ENCODE measurements at places on chromosomes 6 and 20.

DNA sequence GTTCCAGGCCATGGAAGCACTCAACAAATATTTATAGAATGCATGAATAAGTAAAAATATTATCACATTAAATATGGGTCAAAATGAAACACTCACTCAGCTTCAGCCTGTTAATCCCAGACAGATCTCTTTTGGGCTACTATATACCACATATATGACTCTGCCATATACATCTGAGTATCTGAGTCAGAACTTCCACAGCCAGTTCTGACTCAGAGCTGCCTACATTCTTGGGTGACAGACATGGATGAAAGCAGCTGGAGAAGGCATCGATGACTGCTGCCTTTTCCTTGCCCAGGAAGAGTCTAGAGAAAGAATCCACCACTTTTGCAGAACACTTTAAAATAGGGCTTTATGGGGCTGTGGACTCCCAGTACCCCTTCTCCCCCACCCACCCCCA lies 11.5 kb upstream of the PDYN start:
- DNase-seq, result no peak

GRCh38 chr20:31969991-31970390 lies 2.0 kb downstream of the XKR7 start:
- DNase-seq, result no peak

GRCh38 chr6:129713806-129714333 lies 3.9 kb upstream of the ARHGAP18 start:
- no peak for DNase-seq

GRCh38 chr6:100462706-100463629 lies 1.8 kb downstream of the SIM1 start:
- DNase-seq, result no peak

DNA sequence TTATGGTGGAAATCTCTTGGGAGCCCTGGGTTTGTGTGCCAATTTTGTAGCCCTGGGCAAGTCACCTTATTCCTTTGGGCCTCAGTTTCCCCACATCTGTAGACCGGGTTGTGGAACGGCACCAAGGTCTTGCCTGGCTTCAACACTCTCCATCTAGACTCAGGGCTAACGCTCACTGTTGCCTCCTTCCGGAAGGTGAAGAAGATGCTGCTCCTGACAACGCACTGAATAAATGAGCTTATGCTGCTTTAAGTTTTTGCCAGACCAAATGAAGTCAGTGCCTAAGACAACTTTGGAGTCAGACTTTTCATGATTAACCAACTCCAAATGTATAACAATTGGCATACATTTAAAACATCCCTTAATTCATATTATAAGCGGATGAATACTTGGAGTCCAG lies 53.1 kb downstream of the PSMG4 start:
- DNase-seq, result no peak

DNA sequence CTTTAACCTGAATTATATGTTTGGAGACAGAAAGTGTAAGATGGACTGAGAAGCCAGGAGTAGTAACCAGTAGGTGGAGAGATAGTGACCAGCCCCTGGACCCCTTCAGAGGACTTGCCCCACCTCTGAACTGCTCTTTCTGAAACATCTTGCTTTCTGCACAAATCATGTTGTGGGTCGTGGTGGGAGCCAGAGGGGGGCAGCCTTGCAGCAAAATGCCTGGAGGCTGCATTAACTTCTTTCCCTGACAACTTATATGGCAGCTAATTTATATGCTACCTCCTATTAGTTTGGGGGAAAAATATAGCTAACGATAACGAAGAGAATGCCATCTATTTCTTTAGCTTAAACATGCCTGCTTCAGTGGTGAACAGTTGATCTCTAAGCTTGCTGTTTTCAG lies 859.8 kb downstream of the MAFB start:
- DNase-seq, result no peak

- no peak for DNase-seq
Observed at GRCh38 chr6:133761706-133762105, 127.2 kb upstream of the TCF21 start.

DNA sequence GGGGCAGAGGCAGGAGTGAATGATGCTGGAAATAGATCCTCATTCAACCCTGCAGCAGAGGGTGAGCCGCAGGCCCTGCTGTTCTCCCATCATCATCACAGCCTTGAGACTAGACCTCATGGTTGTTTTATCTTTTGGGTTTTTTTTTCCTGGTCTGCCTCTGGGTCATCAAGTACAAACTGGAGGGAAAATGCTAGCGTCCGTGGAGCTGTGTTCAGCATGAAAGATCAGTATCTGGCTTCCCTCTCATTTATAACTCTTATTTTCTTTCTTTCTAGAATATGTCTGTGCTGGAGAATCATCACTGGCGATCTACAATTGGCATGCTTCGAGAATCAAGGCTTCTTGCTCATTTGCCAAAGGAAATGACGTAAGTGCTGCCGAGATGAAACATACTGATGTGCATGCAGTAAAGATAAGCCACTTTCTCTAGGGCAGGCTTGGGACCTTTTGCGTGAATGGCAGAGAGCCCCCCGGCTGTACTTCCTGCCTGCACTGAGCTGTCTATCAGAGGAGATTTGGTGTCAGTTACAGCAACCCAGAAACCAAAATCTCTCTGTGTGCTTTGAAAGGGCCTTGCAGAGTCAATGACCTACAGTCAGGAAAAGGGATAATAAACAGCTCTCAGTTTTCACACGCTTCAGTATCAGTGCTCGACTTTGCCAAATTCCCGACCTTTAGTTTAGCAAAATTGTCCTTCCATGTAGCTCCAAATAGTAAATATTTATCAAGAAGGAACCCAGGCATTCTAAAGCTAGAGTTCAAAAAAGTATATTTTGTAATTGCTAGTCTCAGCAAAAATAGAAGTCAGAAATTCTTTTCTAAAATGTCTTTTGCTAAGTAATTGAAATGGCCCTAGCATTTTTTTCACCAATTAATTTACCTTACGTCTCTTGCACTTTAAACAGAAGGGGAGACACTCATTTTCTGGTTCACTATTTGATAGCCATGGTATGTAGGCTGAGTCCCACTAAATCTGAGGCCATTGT lies 76.3 kb downstream of the MTFR2 start:
- no peak for DNase-seq

DNA sequence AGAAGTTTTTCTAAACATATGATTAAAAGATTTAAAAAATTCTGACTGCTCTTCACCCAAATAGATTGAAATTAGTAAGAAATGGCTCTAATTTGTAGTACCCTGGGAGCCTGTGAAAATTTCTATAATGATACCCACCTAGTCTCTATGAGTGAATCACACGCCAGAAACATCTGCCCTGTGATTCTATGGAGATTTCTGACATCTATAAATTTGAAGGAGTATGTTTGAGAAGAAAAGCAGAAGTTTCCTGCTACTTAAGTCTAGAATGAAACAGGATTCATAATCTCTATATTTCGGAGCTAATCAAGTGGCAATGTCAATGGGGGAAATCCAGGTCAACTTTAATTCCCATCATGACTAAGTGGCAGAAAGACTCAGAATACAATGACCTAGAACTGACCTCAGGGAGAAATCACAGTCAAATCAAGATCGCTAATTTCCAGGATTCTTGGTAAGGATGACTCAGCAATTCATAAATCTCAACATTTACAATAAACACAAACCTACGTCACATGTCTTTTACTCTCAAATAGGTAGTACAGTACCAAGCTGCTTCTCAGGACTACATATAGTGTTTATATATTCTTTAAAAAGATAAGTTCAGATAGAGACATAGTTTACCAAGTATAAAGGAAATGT lies 186.2 kb upstream of the TNFAIP3 start:
- DNase-seq, result peak; percentile 12

- DNase-seq, result peak; percentile 46
Observed at GRCh38 chr6:111813237-111813636, 60.0 kb downstream of the FYN start.

DNA sequence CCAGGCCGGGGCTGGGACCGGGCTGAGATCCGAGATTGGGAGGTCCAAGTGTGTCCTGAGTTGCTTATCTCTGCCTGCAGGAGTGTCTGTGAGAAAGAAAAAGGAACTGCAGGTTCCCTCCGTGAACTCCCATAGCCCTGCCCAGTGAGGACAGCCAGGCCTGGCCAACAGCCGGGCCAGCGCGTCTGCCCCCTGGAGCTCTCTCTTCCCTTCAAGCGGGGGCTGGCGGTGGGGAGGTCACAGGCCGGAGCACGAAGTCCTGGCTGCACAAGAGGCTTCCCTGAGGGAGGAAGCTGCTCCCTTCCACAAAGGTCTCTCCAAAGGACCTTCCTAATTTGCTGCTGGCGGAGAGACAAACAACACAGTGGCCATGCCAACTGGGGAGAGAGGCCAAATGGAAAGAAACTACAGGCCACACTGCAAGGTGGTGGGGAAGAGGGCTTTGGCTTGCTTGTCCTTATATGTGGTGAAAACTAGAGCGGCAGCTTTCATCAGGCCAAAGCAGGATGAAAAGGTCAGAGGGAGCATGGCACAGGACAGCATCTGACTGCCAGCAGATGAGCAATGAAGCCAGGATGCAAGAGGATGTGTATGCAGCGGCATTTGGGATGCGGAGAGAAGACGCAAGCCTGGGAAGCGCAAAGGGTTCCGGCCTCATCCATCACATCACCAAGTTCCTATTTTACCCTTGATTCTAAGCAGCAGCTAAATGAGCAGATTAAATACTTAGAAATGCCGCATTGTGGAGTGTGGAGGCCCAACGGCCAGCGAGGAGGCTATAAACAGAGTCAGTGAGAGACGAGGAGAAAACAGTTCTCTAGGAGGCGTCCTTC lies 260.0 kb downstream of the ERMARD start:
- no peak for DNase-seq

- no peak for DNase-seq
Observed at GRCh38 chr6:125815080-125815910, 24.5 kb downstream of the NCOA7 start.

GRCh38 chr6:33288141-33288920 lies 708 bp downstream of the WDR46 start:
- no peak for DNase-seq

DNA sequence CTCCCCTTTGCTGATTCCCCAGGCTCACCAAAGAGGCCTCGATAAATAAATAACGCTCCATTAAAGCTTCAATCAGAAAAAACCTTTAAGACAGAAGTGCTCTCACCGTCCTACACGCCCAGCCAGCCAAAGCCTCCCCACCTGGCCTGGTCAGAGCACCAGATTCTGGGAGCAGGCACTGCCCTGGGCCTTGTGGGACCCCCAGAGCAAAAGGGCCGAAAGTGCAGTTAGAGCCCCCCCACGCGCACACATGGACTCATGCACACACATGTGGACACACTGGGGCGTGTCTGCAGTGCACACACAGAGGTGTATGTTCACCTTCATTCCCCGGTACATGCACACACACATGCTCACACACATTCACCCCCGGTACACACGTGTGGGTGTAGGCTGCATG lies 1.9 kb upstream of the NECAB3 start:
- no peak for DNase-seq

DNA sequence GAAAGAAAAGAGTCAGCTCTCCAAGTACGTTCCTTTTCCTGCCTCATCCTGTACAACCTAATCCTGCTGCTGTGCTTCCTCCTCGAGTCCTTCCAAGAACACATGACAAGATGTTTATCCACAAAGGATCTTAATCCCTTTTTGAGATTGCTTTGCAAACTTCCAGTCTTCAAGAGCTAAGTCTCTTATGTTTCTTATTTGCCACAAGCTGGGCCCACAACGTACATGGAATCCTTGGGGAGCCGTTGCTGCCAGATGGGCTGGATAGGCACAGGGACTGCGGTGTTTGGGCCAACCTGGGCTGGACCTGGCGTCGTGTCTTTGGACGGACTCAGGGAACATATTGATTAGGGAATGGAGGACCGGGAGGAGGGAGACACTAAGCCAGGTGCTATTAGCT lies 79.7 kb upstream of the AFDN start:
- no peak for DNase-seq

DNA sequence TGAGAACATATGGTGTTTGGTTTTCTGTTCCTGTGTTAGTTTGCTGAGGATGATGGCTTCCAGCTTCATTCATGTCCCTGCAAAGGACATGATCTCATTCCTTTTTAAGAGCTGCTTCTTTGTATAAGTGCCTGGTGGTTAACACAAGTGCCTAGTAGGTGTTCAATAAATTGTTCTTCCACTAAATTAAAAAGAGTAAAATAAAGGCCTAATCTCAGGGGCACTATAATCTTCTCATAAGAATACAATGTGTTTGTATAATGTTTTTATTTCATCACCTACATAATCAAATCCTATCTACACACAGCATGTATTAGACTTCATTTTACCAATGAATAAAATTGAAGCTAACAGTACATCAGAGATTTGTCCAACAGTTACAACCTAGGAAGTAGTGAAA lies 252.7 kb downstream of the KHDC1L start:
- DNase-seq, result no peak

- no peak for DNase-seq
Observed at GRCh38 chr6:34276881-34277762, 28.3 kb upstream of the SMIM29 start.

DNA sequence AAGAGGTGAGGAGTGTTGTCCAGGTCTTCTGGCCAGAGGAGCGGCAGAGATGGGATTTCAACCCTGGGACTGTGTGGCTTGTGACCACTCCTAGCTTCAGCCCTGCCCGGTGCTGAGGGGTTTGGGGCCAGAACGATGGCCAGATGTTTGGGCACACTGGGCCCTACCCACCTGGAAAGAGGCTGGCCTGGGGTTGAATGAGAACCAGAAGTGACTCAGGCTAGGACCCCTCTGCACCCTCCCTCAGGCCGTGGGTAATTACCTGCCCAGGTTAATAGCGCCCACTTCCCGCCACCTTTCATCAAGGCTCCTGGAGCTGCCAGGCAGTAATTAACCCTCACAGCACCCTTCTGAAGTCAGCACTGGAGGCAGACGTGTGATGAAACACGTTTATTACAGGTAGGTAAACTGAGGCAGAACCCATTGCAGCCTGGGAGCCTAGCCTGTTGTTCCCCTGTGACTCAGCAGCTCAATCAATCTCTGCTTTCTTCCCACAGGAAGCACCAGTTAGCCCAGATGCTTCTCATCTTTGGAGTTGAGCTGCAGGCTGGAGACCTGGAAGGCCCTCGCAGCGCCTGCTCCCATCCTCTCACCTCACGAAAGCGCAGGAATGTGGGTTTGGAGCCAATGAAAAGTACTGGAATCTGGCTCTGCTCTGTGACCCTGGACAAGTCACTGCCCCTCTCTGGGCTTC lies 120.8 kb downstream of the CEBPB start:
- DNase-seq, result no peak

GRCh38 chr6:128336436-128337095 lies 183.8 kb downstream of the PTPRK start:
- no peak for DNase-seq

All from CD4-positive, alpha-beta T cell treated with Interleukin-15 for 4 hours (primary cell).